ENCODE measurements at places on chromosomes 6 and 20.
A peak's percentile ranks its signal among the peaks of the same experiment; 100 is the strongest.

- DNase-seq = no peak
Observed at GRCh38 chr6:26031151-26031594, 56.1 kb upstream of the HFE start.

- peak; percentile 39 for DNase-seq
Observed at GRCh38 chr6:4059115-4059777, 19.7 kb downstream of the FAM217A start.

- peak; percentile 61 for DNase-seq
Observed at GRCh38 chr6:34154668-34155447, 9.0 kb upstream of the GRM4 start.

DNA sequence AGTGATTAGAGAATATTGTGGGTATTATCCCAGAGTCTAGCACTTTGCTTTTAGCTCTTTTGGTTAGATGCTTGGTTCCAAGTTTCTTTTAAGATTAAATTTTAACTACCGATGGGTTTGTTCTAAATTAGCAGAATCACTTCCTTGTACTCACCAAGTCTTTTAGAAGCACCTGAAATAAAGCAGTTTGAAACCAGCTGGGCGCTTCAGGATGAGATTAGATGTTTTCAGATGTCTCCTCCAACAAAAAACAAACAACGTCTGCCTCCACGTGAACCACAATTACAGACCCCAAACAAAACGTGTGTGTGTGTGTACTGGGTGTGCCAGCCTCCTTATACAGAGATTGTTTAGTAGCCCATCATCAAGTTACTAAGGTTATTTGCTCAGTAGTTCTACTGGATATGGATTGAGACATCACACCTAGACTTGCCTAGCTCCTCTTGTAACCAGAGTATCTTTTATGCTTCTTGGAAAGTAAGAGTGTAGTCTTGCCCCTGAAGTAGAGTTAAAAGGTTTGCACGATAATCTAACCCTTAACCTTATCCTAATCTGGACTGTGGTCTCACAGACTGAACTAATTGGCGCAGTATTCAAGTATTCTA lies 2.3 kb downstream of the DSTN start:
- no peak for DNase-seq

DNA sequence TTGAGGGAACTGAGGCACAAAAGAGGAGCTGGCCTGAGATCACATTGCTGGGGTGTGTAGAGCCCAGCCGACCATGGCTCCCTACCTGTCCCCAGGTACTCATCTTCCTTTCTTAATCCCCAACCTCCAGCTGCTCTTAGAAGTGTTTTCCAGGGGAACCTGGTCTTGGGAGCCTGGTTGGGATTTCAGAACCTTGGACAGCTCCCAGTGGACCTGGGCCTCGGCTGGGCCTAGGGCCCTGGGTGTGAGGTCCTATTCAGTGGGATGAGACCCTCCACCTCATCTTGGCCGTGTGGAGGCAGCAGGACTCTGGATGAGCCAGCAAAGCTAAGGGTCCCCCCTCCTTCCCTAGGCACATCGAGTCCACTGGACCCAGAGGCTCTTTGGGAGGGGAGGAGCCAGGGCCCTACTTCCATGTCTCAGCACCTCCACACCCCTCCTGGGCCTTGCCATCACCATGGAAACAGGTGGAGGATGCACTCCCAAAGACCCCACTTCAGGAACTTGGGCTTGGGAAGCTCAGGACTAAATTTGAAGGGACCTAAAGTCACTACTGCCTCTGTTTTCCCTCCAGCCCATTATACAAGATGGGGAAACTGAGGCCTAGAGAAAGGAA lies 38.5 kb downstream of the DLGAP4 start:
- peak; percentile 28 for DNase-seq

- no peak for DNase-seq
Observed at GRCh38 chr6:13338038-13338437, 9.7 kb upstream of the TBC1D7 start.

GRCh38 chr20:34049897-34050695 lies 56.4 kb downstream of the RALY start:
- no peak for DNase-seq

- DNase-seq = no peak
Observed at GRCh38 chr6:154106251-154106650, 67.2 kb downstream of the OPRM1 start.

DNA sequence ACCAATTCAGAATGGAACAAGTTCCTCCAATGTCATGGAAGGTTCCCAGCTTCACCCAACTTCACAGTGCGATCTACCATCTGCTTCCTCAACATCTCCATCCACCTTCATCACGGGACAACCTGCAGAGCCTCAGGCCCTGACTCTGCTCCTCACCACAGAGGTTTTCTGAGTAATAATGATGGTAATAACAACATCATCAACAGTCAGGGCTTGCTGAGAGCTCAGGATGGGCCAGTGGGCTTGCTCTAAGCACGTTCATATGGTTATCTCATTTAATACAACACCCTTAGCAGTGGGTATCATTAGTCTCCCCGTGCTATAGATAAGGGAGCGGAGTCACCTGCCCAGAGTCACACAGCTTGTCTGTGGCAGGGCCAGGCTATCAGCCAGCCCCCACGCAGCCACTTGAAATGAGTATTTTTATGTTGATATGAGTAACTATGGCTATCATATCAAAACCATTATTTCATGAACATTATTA lies 38.6 kb downstream of the PREX1 start:
- DNase-seq = no peak

Measured in CD8-positive, alpha-beta T cell (primary cell).